HCEC 1CT (cell line): ENCODE measurements at places on chromosomes 16 and 17.

GRCh38 chr17:72974605-72975232 is 117.8 kb downstream of the SLC39A11 start:
- peak; percentile 53 for DNase-seq

DNA sequence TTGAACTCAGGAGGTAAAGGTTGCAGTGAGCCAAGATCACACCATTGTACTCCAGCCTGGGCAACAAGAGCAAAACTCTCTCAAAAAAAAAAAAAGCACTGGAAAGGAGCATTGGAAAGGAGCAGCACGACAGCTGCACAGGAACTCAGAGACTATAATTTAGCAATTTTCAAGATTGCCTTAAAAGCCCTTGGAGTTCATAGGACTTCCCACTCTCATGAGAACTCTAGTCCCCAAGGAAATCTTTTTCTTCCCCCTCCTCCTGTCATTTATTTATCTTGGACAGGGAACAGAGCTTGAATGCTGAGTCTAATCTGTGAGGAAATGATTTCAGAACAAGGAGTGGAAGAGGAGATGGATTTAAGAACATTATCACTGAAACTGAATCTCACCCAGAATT is 69.0 kb downstream of the PLXDC1 start:
- no peak for DNase-seq

DNA sequence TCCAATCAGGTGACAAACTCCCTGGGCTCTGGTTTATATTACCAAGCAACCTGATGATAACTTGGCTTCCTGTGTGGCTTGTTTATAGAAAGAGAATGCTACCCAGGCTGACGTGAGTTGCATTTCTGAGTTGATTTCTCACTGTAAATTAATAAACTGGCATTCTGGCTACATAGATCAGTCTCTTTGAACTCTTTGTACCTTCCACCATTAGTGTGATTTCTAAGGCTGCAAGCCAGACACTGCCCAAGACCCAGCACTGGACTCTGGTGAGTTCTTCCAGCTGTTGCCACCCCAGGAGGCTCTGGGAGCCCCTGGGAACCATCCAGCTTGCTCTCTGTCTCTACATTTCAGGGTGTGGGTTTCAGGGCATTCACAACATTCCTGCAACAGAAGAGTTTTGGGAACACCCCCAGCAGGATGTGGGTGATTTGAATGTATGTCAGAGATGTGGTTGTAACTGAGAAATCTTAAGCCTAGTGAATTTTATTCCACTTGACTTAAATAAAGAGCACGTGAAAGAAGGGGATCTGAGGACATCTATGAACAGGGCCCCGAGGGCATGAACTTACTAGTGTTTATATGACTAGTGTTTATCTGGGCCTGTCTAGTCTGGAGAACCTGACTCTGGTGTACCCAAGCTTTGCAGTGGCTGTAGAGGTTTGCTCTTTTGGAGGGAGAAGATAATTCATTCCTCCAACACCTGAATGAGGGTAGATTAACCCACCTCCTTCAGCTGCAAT is 30.3 kb upstream of the LRRC37A start:
- peak; percentile 81 for DNase-seq

DNA sequence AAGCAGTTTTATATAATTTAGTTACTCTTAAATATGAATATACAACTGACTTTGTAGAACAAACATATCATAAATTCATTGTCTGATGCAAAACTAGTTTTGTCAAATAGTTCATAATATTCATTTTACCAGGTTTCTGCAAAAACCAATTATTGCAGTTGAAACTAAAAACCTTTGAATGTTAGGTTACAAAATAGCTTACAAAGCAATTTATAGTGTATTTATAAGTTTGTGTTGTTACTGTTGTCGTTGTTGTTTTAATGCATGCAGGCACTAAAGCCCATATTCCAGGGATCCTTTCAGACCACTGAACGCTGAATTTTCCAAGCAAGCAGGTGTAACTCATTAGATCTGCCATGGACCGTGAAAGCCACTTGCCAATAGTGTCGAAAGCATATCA is 427.6 kb downstream of the ZFHX3 start:
- DNase-seq, result no peak

DNA sequence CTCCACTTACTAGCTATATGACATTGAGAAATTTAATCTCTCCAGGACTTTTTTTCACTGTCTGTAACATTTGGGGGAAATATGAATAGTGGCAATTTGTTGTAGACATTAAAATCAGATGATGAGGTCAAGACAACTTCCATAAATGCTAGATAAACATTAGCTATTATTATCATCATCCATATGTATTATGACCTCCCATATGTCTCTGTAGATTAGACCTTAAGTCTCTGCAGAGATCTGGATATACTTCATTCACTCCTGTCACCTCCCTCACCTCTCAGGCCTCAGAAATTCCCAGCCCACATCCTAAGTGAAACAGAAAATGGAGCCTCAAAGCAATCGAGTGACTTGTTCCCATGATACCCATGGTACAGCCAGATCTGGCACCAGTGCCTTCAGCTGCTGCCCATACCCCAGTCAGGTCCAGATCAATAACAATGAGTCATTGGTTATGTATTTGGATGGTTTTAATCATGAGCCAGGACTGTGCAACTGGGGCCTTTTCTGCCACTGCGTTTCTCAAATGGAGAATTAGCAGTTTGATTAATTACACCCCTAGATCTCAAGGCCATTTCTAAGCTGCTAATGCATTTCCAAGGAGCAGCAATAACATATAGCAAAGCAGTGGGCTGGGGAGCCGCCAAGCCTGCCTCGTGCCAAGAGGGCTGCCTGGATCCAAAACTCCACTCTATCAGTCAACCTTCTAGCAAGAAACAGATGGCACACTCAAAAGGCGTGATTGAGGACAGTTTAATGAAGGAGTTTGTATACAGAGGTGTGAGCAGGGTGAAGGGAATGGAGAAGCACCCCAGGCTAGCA is 2.6 kb upstream of the FDXR start:
- DNase-seq, result no peak

DNA sequence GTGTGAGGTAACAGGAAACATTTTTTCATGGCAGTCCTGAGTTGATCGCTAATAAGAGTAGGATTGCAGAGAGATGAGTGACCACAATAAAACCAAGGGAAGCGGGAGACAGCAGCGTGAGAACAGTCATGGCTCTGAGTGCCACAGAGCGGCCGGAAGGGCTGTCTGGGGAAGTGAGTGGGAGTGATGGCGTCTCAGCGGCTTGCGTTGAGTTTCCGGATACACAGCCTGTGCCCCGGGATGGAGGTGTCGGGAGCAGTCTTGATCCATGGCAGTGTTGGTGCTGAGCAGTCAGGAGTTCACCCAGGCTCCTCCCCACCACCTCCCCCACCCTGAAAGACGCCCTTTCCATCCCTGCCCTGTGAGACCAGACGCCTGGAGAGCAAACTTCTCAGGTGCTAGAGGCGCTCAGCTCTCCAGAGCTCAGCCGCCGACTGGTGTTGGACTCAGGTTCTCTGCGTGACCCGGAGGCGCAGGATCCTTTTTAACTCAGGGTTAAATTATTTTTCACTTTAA is 59.8 kb downstream of the BANP start:
- no peak for DNase-seq
